ENCODE measurements at places on chromosomes 3 and 15. TPM values are rescaled to one million over a fixed set of nuclear protein-coding genes. Genes with fewer than 3 reads are reported as not detected.

The AP3B2 gene
- 5.3 TPM for total RNA-seq

The GABRB3 gene
- total RNA-seq = 0.98 TPM

The LRRC49 gene
- total RNA-seq = 9.5 TPM

The IL17RD gene
- total RNA-seq = 3.0 TPM

The GALNT15 gene
- total RNA-seq = 68.5 TPM

The CLDN16 gene
- not detected for total RNA-seq

The FBXW12 gene
- total RNA-seq = 0.66 TPM

The FRMD5 gene
- 1.6 TPM for total RNA-seq

The CDAN1 gene
- 15.2 TPM for total RNA-seq

All from breast epithelium (tissue), 4 donors.